Uterus (tissue), 4 donors: ENCODE measurements at places on chromosomes 5 and 9.

DNA sequence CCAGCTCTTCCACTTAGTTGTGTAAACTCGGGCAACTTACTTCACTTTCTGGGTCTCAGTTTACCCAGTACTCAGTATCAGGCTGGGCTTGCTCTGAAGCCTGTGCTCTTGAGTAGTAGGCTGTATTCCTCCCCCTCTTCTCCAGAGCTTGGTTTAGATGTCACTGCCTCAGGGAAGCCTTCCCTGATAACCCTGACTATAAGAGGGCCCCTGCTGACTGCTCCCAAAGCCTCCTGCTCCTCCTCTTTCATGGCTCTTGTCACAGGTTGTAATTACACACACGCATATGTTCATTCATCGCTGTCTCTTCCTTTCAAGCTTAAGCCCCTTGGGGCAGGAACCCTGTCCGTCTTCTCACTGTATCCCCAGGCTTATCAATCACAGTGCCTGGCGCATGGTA is 140.2 kb downstream of the RGS3 start:
- no peak for DNase-seq

DNA sequence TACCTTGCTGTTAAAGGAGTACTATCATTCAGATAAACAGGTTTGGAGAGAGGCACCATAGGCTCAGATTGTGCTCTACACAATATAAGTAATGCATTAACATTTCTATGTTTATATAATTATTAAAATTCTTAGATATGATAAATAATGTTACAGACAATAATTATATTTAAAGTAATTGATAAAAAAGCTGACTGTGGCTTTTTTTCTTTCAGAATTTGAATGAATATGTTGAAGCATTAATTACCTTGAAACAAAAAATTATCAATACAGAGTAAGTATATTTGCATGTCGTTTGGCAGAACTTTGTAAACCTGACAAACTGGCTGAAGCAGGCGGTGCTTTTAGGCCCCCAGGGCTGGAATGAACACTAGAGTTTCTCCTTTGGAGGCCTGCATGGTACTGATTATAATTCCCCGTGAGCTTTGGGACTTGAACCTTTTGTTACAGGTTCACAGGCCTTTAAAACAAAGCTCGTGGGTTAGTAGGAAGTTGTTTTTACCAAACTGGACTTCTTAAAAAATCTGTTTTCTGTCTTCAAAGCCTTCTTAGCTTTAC is 13.8 kb downstream of the ICE1 start:
- no peak for DNase-seq

DNA sequence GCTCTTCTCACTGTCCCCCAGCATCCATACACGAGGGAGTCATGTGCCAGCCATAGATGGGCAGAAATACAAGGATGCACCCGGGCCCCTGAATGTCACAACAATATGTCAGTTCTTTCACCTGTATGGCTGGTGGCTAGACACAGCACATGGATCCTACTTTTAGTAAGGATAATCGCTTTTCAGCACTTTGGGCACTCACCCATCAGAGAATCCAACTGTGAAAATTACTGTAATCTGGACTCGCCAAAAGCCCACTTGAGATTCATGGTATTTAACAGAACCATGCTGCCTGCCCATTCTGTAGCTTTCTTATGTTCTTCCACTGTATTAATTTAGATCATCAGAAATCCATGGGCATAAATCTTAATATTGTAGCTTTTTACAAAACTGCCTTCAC is 124.8 kb downstream of the FRMD3 start:
- DNase-seq: no peak

DNA sequence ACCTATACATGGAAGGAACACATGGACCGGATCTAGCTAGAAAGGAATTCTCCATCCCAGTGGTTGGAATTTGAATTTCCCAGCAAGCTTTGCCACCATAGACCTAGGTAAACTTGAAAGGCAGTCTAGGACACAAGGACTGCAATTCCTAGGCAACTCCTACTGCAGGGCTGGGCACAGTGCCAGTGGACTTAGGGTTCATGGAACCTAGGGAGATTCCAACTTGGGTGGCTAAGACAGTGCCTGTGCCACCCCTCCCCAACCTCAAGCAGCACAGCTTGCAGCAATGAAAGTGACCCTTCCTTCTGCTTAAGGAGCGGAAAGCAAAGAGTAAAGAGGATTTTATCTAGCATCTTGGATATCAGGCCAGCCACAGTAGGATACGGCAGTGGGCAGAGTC is 663.3 kb downstream of the ELAVL2 start:
- no peak for DNase-seq
